ENCODE measurements at places on chromosomes 5 and 9.

DNA sequence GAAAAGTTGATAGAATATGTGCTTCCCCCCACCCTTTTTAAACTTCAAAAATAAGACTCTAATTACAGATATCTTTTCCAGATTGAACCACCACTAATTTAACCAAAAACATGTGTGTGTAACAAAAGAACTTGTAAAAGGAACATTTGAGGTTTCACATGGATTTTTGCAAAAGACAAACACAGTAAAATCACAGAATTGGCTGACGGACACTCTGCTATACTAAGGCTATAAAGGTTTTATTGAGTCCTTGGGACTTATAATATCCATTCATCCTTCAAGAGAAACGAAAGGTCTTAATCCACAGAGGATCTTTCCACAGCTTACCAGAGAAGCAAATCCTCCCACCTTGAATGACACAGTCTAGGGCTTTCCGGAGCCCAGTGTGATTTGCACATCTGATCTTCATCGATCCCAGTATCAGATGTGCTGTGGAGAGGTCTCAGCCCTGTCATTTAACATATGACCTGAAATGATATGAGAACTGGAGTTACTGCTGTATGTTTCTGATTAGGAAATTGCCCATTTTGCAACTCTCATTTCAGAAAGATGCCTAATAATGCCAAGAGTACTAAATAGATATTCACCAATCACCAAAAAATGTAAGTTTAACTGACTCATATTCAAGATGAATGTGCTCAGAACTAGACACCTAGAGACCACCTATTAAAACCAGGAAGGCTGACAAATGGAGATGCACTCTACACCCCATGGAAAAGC, 256.5 kb upstream of the FBXL7 start:
- no peak for DNase-seq

DNA sequence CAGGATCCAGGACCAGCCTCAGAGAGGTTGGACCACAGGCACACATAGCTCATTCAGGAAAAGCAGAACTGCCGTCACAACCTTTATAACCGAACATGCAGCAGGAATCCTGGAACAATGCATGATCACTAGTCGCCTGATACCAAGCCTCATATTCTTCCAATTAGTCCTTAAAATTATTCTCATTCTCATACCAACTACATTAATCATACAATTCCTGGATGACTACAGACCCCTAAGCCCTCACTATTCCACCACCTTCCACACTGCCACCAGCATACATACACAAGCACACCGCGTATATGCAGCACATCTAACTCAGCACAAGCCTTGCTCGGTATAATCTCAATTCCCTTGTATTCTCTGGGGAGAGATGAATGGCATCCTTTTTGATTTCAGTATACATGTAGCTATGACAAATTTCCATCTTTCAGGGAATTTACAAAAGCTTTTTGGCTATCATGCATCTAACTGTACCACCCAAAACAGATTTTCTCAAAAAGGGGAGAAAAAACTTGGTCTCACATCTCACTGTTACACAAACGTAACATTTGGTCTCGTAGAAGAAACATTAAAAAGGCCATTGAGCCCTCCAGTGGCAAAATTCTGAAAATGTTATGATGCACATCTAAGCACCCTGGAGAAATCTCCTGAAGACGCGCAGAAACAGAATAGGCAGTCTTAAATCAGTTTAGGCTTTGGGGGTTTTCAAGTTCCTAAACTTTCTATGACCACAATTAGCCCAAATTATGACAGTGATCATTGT, 46.2 kb downstream of the MCTP1 start:
- no peak for DNase-seq

GRCh38 chr5:164119806-164120447, 614.5 kb downstream of the MAT2B start:
- no peak for DNase-seq

- no peak for DNase-seq
Observed at GRCh38 chr5:35717718-35718117, 100.1 kb downstream of the SPEF2 start.

GRCh38 chr5:34474573-34475021, 181.5 kb upstream of the RAI14 start:
- peak; percentile 58 for DNase-seq

- DNase-seq = no peak
Observed at GRCh38 chr5:95543017-95543705, 11.6 kb downstream of the SKIC3 start.

DNA sequence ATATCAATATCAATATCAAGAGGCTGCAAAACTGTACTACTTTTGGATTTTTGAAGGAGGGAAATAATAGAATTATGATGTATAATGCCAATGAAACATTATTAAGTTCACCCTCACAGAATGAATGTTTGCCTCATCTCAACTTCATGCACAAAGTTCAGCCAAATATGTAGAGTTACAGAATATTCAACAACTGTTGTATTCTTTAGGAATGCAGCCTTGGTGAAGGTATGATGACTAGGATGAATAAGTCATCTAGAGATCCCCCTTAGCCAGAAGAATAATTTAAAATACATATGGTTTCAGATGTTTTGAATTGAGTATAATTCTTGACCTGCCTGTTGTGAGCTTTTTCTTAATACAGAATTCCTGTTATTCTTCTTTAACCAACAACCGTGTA, 308.3 kb downstream of the COX7C start:
- DNase-seq = no peak

- no peak for DNase-seq
Observed at GRCh38 chr5:12934722-12935121, 1009.8 kb downstream of the DNAH5 start.

DNA sequence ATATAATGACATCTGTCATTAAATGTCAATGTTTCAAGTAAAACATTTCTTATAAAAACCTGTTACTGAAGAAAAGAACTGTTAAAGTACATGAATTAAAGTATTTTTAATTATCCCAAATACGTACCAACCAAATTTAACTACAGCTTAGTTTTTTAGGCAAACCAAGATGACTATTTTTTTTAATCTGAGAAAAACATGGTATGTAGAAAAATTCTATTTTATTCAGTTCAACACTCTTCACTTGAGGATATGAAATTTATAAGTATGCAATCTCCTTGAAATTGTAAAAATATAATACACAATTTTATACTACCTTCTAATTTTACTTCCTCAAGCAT, 75.3 kb upstream of the IFNE start:
- DNase-seq = no peak

- DNase-seq = no peak
Observed at GRCh38 chr5:39566029-39566428, 141.2 kb upstream of the DAB2 start.

DNA sequence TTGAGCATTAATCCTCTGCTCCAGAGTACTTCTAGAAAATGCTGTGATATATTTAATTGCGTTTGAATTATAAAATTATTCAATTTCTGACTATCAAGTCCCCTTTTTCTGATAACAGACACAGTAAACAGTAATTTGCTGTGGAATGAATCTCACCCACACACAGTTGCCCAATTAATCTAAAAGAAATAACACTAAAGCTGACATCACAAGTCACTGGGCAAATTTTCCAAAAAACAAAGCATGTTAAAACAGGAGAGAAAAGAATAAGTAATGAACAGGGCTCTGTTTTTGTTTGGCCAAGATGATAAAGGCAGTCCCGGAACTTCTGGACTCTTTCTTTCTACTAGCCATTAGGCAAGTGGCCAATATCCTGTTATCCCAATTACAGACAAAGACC, 56.5 kb downstream of the SLC27A6 start:
- no peak for DNase-seq

DNA sequence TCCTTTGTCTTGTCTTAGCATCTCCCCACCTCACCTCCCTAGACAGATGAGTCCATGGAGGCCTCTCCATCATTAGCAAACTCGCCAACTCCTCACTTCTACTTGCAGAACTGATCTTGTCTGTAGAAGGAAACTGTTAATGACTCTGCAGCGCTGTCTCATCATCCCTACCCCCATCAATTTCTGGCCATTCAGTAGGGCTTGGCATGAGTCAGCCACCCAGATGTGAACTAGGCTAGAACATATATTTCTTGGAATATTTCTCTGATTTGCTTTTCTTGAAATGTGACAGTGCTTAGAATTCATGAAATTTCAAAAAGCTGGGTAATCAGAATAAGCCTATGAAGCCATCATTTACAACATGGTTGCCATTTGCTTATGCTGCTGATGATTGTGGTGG, 1125.0 kb upstream of the DMAC1 start:
- DNase-seq = no peak

- no peak for DNase-seq
Observed at GRCh38 chr5:1669276-1670155, 130.1 kb downstream of the MRPL36 start.

GRCh38 chr9:36113999-36114398, 22.5 kb upstream of the GLIPR2 start:
- DNase-seq = no peak

GRCh38 chr5:177496070-177496726, 1.2 kb downstream of the PDLIM7 start:
- DNase-seq = peak; percentile 37

- no peak for DNase-seq
Observed at GRCh38 chr9:137417161-137418021, 5.6 kb downstream of the EXD3 start.

DNA sequence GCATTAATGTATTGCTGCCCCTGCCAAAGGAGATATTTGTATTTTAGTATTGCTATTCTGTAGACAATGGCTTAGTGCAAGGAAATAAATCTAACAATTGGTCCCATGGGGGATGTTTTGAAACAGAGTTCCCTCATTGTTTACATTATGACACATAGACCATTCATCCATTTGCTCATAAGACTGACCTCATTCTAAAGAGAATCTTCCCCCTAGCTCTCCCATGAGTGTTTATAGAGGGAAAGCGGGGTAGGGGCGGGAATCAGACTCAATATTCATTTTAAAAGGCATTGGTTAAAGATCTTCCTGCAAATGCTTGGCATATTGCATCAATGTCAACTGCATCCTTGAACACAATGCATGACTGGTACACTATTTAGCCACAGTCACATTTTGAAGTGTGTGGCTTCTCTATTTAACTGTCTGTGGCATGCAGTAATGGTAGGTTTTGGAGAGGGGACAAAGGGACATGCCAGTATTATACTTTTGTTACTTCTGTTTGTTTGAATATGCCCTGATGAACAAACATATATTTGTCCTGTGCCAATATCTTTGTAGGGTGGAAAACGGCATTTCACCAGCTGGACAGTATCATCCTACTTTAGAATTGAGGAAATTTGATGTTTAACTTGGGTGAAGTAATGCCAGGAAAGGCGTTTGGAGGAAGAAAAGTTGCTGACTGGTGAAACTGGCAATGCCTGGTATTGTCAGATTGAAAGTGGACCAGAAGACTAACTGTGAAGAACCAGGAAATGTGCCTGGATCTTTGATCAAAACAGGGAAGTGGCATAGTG, 84.1 kb upstream of the MEGF10 start:
- no peak for DNase-seq

DNA sequence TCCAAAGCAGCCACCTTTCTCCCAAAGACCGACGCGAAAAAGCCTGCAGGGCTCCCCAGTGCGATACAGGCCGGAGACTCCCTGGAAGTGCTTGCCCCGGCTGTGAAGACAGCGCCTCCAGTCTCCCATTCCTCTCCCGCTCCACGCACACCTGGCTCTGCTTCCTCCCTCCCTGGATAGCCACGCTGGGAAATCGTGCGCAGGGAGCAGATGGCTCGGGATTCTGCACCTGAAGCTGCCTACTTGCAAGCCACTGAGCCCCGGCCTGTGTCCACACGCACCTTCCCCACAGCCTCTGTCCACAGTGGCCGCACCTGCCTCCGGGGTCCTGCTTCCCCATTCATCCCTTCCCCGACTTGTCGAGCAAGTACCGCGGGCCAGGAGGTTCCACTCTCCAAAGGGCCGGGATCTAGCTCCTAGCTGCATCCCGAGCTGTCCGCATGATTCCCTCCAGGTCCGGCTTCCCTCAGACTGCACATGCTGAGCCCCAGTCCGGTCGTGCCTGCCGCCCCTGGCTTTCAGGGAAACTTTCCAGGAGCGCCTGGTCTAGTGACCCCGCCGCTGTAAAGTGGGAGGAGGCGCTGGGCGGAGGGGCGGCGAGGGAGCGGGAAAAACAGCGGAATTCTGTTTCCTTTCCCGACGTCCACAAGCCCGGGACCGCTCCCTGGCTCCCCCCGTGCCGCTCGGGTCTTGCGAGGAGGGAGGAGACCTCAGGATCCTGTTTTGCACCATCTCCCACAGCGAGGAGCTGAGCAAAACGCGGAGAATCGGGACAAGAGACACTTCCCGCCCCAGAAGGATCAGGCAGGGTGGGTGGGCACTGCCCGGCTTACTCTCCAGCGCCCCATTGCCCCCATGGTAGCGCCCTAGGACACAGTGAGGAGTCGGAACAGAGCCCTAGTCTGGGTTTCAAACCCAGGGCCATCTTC, 2.0 kb downstream of the SEMA6A start:
- DNase-seq = no peak

GRCh38 chr5:150630461-150631325, 9.8 kb upstream of the SYNPO start:
- DNase-seq = no peak

- no peak for DNase-seq
Observed at GRCh38 chr5:51882647-51883046, 499.4 kb downstream of the ISL1 start.

- DNase-seq = peak; percentile 78
Observed at GRCh38 chr5:134101686-134102439, 12.6 kb upstream of the TCF7 start.

DNA sequence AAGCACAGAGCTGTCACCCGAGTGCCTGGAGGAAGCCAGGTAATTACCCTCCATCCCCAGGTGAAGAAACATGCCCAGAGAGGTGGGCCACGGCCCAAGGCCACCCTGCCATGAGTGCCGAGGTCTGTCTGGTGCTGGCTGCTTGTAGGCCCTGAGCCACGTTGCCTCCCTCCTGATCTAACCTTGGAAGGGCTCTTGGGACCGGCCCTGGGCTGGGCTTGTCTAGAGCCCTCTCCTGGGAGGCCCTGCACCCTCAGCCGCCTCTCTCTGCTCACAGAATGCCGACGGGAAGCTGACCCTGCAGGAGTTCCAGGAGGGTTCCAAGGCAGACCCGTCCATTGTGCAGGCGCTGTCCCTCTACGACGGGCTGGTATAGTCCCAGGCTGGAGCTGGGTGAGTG, 39.4 kb upstream of the HMCN2 start:
- DNase-seq = no peak

DNA sequence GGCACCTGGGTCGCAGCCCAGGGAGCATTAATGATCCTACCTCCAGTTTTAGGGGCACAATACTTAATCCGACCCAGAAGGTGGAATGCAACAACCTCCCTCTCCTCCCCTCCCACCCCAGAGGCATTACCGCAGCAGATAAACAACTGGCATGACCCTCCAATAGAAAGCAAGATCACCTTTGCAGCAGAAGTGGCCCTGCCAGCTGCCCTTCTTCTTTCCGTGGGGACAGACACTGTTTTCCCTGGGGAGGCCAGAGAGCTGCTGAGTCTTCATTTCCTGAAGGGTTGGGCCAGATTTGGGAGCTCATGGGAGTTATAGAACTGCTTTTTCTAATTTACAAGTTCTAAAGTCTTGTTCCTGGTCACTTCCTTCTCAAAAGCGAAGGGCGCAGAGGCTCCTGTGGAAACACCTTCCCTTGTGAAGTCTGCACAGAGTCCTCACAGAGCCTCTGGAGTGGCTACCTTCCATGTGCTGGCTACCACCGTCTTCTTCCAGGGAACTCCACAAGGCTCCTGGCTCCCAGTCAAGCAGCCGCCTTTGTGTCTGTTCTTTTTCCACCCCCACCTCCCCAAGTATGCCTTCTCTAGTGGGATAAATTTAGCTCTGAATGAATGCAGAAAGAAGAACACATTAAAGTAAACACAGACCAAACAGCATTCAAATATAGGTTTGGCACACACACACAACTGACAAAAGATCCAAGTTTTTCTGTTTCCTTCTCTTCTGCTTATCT, 8.0 kb upstream of the PALM2AKAP2 start:
- no peak for DNase-seq
